ENCODE measurements at places on chromosomes 1 and 21.
A peak's percentile ranks its signal among the peaks of the same experiment; 100 is the strongest.

DNA sequence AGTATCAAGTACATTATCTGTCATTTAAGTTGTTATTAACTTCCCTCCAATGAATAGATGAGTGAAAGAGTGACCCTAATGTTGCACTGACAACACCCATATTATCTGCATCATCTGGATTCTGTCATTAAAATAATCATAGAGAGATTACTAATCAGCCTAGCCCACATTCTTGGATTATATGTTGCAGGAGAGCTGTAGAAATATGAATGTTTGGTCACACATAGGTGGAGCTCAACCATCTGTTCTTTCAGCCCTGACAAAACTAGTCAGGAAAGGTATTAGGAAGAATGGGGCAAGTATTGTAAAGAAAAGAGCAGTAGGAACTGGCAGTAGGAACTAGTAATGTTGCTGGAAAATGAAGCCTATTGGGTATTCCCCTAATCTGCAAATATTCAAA is 15.4 kb downstream of the FLG2 start:
- DNase-seq: no peak

- no peak for DNase-seq
Measured at GRCh38 chr1:235402457-235403200, 35.4 kb downstream of the TBCE start.

DNA sequence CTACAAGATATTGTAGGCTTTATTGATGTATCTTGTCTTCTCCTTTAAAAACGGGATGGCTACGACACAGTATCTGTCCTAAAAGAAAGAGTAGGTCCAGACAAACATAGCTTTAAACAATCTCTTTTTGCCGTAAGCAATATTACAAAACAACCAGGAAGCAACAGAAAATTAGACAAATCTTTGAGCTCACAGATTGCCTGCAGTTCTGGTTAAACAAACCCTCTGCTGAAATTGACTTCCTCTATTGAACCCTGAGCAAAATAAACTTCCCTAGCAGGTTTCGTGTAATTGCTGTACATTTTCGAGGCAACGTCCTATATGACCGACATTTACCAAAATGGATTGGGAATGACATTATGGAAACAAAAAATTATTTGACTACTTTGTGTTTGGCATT is 50.6 kb downstream of the CHML start:
- DNase-seq: no peak

DNA sequence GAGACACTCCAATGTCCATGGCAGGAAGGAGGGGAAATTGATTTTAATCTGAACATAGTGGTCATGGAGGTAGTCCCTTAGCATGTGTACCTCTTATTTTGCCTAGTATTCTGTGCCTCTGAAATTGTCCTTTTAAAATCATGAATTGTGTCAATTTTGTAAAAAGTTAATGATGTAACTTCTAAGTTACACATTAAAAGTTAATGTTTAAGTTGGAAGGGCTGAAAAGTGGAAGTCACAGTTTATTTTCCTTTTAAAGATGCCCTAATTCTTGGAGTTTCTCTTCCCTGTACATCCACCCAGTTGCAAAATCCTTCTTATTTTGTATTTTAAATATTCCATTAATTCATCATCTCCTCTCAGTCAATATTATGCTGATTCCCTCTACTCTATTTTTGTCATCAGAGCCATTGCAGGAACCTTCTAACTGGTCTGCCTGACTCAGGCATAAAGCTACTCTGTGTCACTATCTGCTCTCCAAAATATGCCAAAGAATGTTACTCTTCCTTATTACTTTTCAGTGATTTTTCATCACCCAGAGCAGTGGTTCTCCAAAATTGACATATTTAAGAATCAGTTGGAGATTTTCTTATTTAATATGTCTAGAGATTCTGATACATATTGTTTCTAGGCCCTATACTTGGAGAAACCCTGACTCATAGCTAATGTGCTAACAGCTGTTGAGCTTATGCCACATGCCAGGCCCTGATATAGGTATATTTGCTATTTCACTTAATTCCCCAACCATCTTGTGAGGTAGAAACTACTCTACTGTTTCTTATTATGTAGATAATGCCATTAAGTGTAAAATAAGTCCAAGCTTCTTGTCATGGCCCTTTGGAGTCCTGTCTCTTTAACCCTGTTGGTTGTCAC is 5.1 kb downstream of the HOOK1 start:
- no peak for DNase-seq

DNA sequence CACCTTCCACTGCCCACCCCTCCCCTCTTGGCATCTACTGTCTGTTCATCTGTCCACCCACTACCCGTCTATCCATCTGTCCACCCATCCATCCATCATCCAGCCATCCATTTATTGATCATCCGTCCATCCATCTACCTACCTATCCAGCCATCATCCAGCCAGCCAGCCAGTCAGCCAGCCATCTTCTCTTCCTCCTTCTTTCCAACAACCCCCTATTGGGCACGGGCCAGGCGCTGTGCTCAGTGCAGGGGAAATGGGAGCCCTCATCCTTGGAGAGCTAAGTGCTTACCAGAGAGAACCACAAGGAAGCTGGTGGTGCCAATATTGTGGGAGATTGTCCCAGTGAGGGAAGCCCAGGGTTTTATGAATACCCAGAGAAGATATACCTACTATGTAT is 51.7 kb upstream of the TMEM51 start:
- no peak for DNase-seq

DNA sequence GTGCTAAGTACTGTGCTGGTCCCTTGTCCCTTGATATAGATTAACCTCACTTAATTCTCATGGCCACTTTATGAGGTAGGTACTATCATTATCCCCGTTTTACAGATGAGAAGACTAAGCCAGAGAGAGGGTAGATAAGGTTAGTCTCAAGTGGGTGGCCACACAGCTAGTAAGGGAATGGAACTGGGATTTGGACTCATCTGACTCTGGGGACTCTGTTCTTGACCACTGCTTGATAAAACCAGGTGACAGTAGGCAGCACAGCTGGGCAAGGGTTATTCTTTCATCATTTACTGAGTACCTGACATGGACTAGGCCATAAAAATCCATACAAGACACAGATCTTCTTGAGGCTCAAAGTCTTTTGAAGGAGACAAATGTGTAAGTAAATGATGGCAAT is 37.2 kb upstream of the PPP2R5A start:
- DNase-seq: no peak

- no peak for DNase-seq
Measured at GRCh38 chr1:15876357-15877055, 29.0 kb downstream of the SPEN start.

DNA sequence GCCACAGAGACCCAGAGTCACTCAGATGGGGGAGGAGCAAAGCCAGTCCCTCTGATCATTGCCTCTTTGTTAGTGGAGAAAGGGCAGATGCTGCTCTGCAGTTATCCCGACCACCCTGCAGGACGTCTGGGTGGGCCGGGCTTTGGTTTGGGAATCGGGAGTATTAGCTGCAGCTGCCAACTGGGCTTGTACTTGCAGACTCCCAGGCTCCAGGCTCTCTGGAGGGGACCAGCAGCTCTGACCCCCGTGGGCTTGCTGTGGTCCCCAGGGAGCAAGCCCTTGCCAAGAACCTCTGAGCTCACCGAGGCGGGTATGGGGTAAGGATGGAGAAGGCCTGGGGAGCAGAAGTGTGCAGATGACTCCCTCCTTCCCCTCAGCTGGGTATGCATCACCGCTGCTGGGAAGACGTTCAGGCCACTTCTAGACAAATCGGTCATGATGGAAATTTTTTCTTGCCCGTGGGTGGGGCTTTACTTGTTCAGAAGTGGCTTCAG is 21.6 kb downstream of the MAPKAPK2 start:
- DNase-seq: no peak

GRCh38 chr1:237671262-237671661 is 219.5 kb downstream of the ZP4 start:
- no peak for DNase-seq

DNA sequence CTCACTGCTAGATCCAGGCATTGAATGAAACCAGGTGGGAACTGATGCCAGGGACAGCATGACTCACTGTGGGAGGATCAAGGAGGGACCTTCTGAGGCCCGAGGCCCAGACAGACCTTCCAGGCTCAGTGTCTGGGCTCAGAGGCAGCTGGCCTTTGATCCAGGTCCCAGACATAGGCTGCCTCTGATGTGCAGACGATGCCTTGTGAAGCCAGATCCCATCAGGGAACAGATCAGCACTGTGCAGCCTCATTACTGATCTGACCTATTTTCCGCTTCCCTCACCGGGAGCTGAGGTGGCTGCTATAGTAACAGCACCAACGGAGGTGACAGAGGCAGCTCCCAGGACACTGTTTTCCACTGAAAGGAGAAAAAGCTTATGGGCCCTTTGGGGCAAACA is 399.5 kb downstream of the MATN1 start:
- DNase-seq: peak; percentile 23

Data from urothelium cell line (cell line).